Urothelium cell line (cell line): ENCODE measurements at places on chromosomes 7 and 10.

DNA sequence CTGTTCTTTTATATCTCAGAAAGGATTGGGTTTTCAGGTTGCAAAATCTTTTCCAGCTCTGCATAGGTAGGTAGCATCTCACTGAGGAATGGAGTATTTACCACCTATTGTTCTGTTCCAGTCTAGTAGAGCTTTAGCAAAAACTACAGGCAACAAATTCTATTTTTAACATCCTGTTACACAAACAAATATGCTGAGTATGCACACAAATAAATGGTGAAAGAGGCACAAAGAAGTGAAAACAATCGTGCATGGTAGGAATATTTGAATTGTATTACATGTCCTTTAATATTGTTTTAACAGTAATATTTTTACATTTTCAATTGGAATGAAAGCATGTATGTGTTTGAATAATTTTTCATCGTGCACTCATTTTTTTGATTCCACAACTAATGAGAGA, 14.5 kb upstream of the MIOS start:
- no peak for DNase-seq

DNA sequence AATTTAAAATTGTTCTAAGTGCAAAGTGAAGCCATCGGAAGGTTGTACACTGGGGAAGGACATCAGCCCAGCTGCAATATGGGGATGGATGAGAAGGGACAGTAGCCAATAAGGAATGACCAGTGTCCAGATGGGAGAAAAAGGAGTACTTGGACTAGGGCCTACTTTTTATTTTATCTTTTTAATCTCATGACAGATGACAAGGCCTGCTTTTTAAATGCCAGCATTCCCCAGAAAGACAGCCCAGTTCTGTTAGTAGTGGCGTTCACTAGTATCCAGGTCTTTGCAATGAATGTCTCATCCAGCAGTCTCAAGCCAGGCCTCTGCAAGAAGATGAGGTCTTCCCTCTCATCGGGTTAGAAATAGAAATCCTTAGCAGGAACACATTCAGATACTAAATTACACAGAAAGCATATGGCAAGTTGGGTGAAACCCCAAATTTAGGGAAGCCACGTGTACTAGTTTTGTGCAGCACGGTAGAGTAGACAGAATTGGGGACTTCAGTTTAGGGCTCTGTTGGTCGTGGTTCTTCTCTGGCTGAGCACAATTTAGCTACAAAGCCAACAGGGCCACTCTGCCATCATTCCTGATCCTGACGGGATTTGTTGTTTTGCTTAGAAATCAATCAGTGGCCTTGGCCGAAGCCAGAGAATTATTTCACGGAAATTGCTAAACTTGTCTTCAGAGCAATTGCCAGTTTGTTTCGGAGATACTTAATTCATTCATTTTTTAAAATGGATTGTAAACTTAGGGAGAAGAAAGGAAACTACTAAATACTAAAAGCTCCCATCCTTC, 227.8 kb downstream of the ARHGAP21 start:
- no peak for DNase-seq

DNA sequence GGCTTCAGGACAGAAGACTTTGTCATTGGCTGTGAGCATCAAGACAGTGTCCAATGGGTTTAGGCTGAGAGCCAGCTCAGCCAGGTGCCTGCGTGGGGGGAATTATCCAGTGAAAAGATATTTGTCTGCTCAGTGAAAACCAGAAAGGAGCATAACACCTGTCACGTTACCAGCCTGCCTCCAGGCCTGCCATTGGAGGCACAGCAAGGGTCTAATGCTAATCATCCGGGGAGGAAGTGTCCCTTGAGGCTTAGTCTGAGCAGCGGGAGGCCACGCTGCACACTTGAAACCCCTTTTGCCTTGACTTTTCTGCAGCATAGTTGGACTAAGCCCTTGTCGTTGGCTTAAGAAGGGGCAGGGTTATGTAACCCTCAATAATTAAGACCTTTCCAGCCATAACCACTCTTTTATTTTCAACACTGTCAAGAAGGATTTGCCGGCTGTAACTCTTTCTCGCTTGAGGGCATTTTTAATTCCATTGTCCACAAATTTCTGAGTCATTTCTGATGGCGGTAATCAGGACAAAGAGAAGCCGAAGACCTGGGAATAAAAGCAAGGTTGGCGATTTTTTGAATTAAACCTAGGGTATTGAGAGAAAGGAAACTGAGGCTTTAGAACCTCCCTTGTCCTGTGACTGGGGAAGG, 639.6 kb upstream of the FOXK1 start:
- no peak for DNase-seq

DNA sequence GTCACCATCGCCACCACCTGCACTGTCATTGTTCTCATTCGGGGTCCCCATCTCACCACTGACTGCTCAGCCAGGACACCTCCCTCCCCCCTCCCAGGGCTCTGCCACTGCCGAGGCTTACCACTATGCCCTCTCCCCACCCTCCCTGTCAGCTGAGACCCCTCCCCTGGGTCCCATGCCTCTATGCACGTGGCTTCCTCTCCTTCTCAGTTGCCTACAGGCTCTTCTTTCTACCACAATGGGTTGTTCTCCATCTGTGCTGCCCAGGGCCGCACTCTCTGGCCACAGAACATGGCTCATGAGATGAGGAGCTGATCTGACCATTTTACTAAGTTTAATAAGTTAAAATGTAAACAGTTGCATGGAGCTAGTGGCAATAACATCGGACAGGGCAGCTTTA, 16.1 kb upstream of the EN2 start:
- no peak for DNase-seq

DNA sequence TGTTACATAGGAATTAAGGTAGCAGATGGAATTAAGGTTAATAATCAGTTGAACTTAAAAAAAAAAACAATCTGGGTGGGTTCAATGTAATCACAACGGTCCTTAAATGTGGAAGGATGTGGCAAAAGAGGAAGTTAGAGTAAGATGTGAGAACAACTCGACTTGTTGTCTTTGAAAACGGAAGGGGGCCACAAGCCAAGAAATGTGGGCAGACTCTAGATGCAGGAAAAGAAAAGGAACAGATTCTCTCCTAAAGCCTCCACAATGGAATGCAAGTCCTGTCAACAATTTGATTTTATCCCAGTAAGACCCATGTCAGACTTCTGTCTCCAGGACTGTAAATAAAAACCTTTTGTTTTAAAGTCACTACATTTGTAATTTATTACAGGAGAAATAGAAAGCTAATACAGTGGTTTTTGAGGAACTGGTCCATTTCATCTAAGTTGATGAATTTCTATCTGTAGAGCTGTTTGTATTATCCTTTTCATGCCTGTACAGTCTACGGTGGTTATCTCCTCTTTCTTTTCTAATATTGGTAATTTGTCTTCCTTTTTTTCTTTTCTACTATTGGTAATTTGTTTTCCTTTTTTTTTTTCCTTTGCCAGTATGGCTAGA, 8.6 kb downstream of the MCMBP start:
- no peak for DNase-seq

DNA sequence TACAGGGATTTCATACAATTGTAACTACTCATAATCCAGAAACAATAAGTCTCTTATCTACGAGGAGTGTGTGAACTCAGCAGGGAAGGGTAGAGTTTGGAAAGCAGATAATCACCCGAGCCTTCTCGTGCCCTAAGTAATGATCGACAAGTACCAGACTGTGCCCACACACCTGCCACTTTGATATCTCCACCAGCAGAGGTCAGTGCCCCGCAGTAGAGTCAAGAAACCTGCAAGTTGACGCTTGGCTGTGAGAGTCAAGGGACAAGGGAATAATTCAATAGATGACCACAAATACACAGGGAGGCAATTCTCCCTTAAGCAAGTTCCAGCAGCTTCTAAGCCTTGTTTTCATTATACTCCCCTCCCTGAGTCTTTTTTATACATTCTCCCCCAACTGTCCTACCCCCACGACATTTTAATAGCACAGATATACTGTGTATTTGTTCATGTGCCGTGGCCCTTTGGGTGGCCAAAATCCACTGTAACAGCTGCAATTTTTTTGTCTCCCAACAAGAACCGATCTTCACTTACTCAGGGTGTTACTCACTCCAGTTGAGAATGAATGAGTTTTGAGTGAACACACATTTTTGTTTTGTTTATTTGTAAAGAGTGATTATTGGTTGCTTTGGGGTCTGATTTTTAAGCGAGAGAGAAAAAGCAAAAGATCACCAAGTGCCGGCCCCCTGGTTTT, 106.9 kb upstream of the RHEB start:
- DNase-seq = no peak

DNA sequence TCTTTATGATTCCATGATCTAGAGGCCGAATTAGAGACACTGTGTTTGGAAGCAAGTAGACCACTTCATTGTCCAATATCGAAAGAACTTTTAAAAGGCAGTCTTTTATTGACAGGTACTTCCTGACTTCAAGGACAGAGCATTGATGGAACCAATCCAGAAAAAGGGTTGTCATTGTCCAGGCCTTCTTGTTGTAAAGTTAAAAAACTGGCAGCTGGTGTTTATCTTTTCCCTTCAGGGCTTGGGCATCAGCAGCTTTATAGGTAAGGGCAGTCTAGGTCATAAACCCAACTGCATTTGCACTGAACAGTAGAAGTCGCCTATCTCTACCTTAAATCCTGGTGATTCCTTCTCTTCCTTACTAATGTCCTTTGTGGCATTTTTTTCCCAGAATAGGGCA, 95.6 kb downstream of the ST7 start:
- DNase-seq = no peak

DNA sequence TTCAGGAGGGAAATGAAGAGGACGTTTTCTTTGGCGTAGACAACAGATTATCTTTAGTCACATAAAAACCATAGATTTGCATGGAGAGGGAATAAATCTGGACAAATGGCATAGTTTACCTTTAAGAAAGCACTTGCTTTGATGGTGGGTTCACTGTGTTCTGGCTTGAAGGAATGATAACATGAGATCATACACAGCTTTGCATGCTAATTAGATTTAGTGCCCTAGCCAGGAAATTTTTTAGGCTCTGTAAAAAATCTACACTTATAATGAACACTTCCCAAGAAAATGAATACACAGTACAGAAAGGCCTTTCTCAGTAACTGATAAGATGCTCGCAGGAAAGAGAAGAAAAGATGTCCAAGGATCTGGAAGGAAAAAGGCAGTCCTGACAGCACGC, 218.2 kb upstream of the AOAH start:
- no peak for DNase-seq

GRCh38 chr7:45237788-45238461, 80.3 kb downstream of the RAMP3 start:
- DNase-seq = peak; percentile 50

- no peak for DNase-seq
Observed at GRCh38 chr7:85065888-85066485, 120.9 kb downstream of the SEMA3D start.

DNA sequence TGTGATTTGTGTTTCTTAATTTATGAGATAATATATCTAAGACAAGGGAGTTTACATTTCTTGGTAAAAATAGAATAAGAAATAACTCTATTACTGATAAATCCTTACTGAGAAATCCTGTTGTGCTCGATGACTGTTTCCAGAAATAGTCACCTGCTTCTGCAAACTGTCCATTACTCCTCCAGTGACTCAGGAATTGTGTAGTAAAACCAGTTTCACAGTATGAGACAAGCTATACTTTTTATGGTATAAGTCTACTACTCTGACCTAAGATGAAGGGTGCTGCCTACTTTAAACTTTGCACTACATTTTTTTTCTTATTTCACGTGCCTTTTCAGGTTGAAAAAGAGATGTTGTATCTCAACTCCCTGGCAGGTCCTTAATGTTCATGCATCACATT, 6.8 kb upstream of the ANKRD22 start:
- no peak for DNase-seq

DNA sequence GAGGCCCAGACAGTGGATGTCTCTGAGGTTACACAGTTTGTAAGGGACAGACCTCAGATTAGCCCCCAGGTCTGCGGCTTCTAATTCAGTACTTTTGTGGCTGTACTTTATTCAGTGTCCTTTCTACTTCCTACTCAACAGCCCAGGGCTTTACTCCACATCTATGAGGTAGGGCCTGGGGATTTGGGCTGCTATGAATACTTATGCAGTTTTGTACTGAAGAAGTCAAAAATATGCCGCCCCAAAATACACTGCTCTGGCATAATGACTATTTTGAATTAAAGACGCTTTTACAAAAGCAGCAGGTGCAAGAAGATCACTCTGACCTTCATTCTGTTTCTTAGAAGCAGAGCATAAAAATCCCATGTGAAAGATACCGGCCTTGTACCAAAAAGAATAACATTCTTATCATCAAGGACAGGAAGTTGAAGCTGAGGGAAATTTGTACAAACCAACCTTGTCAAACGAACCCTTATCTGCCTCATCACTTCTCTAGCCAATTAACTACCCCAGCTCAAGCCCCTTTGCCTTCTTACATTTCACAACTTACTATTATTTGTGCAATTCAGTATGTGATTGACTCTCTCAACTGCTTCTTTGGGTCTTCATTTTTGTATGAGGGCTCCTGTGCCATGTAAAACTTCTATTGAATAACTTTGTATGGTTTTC, 26.1 kb upstream of the TRUB1 start:
- no peak for DNase-seq

GRCh38 chr7:80703272-80703671, 64.8 kb downstream of the CD36 start:
- no peak for DNase-seq

- DNase-seq = peak; percentile 72
Observed at GRCh38 chr10:63977329-63977923, 456.2 kb downstream of the REEP3 start.

GRCh38 chr7:65404020-65404419, 30.4 kb downstream of the ZNF92 start:
- no peak for DNase-seq

DNA sequence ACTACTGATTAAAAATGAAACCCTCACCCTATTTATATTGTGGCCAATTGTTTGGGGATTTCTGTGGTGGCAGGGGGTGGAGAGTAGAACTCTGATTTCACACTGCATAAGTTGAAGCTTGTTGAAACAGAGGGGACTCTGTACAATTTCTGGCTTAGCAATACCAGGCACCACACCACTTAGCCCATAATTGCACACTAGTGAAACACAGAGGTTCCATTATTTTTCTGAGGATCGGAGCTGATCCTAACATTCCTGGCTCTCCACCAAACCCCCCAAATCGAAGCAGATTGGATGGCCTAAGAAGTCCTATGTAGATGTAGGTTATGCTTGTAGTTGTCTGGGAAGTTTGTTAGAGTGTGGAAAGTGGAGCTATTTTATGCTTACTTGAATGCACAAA, 47.0 kb downstream of the PTN start:
- no peak for DNase-seq

- DNase-seq = no peak
Observed at GRCh38 chr7:132993377-132994013, 88.4 kb downstream of the CHCHD3 start.

- DNase-seq = no peak
Observed at GRCh38 chr10:49114718-49115014, 656 bp downstream of the VSTM4 start.

- DNase-seq = no peak
Observed at GRCh38 chr7:99000904-99001465, 122.7 kb downstream of the TRRAP start.
